ENCODE measurements at places on chromosomes 11 and 22.

DNA sequence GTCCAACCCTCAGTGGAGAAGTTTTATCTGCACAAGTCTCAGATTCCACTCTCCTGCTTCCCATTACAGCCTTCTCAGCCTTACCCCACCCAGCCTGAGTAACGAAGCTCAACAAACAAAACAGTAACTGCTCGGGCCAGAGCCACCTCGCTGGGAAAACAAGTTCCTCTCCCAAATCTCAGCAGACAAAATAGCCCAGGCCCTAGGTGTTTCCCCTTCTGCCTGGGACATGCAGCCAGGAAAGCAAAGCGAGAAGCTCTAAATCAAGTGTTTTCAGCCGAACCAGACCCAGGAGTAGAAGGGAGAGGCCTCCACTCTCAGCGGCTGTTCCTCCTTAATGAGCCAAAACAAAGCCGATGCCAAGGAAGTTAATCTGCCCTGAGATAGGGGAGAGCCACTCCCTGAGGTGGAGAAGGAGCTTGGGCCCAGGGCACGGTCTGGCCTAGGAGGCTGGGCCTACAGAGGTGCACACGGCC is 44.0 kb downstream of the LIF start:
- DNase-seq: no peak

DNA sequence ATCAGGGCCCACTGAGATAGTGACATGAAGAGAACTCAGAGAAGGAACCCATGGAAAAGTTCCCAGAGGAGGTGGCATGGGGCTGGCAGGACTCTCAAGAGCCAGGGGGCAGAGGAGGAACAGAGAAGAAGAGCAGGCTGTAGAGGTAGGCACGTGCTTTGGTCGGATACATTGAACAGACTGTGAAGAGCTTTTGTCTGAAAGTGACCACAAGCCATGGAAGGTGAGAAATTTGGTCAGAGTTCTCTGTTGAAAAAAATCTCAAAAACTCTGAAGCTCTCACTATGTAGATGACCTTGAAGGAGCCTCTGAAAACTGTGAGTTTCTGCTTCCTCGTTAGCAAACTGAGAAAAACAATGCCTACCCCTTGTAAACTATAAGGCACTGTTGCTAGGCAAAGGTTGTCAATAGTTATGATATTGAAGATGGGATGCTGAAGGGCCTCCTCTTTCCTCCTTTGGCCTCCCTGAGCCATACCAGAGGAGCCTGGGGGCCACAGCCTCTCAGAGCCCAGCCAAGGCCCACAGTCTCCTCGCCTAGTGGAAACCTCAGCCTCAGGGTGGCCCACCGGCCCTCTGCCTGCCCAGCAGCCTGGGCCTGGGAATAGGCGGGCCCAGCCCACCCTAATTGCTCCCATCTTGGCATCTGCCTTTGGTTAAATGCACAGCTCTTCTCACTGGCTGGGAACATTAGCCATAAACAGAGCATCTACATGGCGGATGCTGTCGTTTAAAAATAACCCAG is 415.7 kb downstream of the SOX6 start:
- DNase-seq: no peak

- no peak for DNase-seq
These were observed 743.4 kb upstream of the CNTN5 start for GRCh38 chr11:98277251-98277912.

DNA sequence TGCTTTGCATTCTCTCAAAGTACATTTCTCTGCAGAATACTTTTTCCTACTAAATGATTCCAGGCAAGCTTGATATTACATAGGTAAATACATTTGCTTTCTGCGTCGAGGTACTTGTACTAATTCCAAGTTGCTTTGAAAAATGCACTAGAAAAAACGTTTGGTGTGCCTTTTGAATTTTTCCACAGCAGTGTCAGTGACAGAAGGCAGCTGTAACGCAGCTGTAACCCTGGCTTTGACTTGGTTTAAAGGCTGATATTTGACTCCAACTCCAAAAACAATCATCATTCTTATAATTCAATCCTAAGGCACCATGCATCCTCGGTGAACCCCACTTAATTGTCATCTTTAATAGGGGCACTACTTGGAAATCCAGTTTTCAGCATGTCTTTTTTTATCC is 125.0 kb downstream of the MAML2 start:
- DNase-seq: no peak

GRCh38 chr11:61967924-61968757 is 707 bp upstream of the FTH1 start:
- no peak for DNase-seq

DNA sequence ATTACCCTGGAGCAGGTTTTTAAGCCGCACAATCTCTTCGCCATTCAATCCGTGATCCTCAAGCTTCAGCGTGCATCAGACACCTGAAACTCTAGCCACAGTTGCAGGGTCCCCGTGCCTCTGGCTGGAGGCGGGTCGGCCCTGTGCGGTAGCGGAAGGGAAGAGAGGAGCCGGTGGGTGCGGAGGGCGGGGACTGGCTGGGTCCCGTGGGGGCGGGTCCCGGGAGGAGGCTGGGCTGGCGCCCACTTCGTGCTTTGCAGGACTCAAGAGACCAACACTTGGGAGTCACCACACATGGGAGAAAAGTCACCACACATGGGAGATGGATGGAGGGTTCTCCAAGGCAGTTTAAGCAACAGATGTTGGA is 772 bp downstream of the C22orf15 start:
- DNase-seq: no peak

- DNase-seq: no peak
These were observed 35.0 kb upstream of the TPBGL start for GRCh38 chr11:75205564-75206020.

GRCh38 chr22:24812950-24813775 is 7.2 kb downstream of the SGSM1 start:
- no peak for DNase-seq

DNA sequence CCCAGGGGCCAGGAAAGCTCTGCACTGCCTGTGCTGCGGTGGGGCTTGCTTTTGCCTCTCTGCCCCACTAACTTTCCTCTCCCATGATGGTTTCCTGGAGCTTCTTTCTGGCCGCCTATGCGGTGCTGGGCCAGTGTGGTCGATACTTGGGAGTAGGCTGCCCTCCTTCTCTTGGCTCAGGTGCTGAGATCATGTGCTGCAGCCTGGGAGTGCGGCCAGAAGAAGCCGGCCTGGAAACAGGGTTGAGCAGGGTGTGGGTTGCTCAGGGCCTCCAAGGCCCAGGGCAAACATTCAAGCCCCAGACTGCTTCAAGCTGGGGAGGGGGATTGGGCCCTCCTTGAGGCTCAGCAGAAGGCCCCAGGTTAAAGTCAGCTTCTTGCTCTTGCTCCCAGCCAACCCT is 125.0 kb downstream of the NTM start:
- DNase-seq: no peak

DNA sequence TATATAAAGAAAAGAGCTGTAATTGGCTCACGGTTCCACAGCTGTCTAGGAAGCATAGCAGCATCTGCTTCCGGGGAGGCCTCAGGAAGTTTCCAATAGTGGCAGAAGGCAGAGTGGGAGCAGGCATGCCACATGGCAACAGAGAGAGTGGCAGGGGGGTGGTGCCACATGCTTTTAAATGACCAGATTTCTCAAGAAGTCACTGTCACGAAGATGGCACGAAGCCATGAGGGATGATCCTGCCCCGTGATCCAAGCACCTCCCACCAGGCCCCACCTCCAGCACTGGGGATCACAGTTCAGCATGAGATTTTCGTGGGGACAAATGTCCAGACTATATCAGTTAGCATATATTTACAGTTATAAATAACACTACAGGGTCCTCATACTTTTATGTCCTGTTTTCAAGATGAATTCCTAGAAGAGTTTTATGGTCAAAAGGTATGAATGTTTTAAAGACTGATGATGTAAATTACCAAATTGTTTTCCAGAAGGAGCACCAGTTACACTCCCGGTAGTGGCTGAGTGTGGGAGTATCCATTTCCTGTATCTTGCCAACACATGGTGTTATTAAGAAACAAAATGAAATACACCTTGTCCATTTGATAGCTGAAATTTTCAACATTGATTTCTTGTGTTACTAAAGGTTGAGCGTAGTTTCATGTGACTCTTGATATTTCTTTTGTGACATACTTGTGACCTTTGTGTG is 19.2 kb downstream of the FAM118A start:
- DNase-seq: no peak

DNA sequence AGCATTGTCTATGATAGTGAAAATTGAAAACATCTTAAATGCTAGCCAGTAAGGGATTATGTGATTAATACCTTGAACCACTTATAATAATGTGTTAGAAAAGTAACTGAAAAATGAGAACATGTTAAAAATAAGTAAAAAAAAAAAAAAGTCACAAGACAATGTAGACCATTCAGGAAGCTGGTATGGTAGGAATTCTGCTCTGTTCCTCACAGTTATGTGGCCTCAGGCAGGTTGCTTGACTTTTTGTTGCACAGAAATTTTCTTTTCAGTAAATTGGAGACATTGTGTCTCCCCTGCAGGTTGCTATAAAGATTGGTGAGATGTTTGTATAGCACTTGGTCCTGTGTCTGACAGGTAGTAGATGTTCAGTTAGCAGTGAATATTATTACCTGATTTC is 17.3 kb upstream of the PLET1 start:
- DNase-seq: no peak

GRCh38 chr11:58023435-58023931 is at the start of gene OR9Q1:
Gene OR9Q1 (plus strand): TSS chr11:58023881. CDS start chr11:58179445, 155,564 bp downstream.
- DNase-seq: no peak

DNA sequence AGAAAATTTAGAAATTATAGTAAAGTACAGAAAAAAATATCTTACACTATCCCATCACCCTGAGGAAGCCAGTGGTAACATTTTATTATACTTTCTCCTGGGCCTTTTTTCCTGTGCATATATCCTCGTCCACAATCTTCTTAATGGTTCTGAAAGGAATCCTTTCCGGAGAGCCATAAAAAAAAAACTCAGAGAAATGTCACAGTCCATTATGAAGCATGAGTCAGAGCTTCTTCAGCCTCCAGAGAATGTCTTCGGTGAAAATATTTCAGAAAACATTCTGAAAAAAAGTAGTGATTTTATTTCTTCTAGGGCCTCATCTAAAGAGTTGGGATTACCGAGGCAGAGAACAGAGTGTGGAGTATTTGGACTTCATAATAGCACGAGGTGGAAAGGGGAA is 163.4 kb downstream of the INSC start:
- no peak for DNase-seq

DNA sequence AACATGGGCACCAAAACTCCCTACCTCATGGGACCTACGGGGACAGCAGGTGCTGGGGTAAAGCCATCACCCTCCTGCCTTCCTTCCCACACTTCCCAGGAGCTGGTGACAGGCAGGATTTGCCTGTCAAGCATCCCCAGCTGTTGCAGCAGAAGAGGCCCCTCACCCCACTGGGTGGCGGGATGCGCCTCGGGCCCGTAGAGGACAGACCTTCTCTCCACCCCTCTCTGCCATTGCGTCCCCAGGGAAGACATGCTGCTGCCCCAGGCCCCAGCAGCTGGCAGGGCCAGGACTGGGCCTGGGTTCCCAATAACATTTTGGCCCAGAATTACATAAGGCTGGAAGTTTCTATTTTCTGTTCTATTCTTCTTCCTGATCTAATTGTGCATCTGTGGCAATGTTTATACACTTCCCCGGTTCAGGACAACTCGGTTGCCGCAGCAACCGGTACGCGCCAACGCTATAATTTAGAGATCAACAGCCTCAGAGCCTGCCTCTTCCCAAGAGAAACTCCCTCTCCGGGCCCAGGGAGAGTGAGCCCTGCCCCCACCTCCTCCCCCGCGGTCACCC is 25.4 kb downstream of the KCNJ4 start:
- no peak for DNase-seq

DNA sequence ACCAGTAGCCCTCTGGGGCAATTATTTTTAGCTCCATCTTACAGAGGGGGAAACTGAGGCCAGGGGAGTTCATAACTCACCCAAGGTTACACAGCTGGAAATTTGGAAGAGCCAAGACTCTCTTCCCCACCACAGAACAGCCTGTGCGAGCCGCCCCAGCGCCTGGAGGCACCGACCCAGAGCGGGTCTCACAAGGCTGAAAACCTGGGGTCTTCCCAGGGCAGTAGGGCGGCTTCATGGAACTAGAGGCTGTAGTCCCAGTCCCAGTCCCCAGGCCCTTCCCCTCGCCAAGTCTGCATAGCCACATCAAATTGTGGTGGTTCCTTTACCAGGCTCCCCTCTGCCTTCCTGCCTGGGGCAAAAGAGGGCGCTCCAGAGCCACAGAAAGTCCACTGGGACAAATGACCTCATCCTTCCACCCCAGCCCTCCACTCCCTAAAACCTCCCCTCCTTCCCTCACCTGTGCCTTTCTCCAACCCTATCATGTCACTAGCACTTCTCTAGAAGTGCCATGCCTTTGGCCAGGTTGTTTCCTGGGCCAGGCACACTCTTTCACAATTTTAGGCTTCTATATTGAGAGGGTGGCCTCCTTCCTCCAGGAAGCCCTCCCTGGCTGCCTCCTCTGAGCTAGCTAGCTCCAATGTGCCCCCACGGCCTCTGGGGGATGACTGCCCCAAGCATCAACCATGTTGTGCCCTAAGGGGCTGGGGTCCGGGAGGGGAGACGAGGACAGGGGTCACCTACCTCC is 15.2 kb upstream of the CDC42EP1 start:
- DNase-seq: no peak

GRCh38 chr11:59178402-59178801 is 6.5 kb downstream of the DTX4 start:
- no peak for DNase-seq

DNA sequence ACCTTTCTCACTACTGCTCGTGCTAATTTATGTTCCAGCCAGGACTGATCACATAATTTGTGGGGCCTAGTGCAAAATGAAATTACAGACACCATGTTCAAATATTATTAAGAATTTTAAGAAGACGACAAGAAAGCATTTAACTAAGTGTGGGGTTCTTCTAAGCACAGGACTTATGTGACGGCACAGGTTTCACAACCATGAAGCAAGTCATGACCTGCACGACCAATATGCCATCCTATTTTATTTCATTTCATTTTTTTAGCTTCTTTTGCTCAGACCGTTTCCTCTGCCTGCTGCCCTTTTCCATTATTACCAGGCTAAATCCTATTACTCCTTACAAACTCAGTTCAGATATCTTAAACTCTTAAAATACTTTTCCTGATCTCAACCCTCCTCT is 462.5 kb downstream of the AASDHPPT start:
- DNase-seq: no peak

DNA sequence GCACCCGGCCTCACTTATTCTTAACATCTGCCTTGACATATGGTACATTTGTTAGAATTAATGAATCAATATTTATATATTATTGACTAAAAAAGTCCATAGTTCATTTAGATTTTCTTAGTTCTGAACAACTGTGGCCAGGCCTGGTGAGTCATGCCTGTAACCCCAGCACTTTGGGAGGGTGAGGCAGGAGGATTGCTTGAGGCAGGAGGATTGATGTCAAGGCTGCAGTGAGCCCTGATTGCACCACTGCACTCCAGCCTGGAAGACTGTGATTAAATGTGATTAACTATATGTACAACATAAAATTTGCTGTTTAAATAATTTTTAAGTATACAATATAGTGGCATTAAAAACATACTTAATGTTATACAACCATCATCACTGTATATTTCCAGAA is 5.6 kb downstream of the UVRAG start:
- DNase-seq: no peak

Data from GF-D8 (cell line).